ENCODE measurements at places on chromosomes 4 and X.

- DNase-seq: no peak
Measured at GRCh38 chr4:24963277-24963676, 50.4 kb upstream of the CCDC149 start.

GRCh38 chr4:155900381-155900780 is 3.1 kb upstream of the TDO2 start:
- no peak for DNase-seq

GRCh38 chr4:95910749-95911148 is 70.9 kb downstream of the PDHA2 start:
- DNase-seq: no peak

DNA sequence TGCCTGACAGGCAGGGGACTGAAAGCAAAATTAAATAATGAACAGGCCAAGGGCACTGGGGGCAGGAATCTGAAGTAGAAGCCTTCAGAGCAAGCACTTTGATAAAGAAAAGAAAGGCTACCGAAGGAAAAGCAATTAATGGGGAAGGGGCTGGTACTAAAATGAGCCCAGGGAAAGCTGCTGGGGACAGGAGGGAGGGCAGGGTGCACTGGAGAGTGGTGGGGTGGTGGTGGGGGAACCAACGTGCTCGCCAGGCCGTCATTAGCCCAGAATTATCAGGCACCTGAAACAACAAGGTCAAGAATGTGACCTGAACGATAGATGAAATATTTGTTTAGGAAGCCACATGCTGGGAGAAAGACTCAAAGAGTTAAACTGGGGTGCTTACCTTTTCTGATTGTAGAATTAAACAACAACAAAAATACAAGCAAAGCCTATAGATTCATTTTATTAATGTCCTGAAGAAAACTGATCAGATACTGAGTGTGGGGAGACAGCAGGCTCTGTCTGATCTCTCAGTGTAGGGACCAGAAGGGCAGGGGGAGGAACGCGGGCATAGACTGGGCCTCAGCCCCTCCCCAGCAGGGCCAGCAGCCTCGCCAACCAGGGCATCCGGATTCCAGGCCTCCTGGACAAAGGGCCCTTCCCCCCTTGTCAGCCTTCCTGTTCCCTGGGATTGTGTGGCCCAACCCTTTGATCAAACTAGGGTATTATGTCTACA is 239.7 kb upstream of the KLF3 start:
- no peak for DNase-seq

GRCh38 chr4:27568236-27568951 is 707.8 kb downstream of the STIM2 start:
- DNase-seq: no peak

DNA sequence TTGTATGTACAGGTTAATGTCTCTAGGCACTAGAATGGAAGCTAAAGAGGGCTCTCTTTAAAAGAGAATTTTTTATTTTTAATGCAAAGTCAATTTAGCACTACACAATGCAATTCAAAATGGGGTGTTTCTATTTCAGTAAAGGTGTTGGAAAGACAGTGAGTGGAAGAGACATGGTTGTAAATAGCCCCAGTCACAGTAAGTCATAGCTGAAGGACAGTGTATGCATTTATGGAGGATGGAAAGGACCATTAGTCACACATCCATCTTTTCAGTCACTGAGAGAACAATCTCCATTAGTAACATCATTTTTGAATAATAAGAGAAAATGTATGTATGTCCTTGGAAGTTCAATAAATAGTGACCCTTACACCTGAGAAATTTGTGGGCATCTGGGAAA is 148.0 kb downstream of the PDHA2 start:
- DNase-seq: no peak

- peak; percentile 63 for DNase-seq
Measured at GRCh38 chrX:40107291-40108161, 9.8 kb upstream of the BCOR start.

DNA sequence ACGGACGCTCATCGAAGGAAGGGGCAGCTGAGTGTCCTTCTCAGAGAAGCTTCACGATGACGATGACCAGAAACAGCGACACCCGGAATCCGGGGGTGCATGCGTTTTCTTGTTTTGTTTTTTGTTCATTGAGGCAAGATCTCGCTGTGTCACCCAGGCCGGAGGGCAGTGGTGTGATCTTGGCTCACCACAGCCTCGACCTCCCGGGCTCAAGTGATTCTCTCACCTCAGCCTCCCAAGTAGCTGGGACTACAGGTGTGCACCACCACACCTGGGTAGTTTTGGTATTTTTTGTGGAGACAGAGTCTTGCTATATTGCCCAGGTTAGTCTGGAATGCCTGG is 19.8 kb downstream of the DGKQ start:
- no peak for DNase-seq

DNA sequence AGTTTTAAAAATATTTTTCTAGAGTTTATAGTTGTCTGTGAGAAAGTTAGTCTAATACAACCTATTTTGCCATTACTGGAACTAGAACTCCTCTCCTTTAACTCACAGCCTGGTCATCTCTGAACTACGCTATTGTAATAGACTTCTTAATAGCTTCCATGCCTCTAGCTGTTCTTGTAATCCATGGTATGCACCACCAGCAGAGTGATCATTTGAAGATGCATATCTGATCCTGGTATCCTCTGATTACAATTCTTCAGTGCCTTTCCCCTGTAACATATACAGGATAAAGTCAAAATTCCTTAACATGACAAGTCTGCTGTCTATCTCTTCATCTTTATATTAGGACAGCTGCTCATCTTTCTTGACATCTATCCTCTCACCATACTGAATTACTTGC is 37.6 kb upstream of the NALF2 start:
- no peak for DNase-seq

- DNase-seq: no peak
Measured at GRCh38 chrX:94058728-94059382, 384.8 kb downstream of the FAM133A start.

DNA sequence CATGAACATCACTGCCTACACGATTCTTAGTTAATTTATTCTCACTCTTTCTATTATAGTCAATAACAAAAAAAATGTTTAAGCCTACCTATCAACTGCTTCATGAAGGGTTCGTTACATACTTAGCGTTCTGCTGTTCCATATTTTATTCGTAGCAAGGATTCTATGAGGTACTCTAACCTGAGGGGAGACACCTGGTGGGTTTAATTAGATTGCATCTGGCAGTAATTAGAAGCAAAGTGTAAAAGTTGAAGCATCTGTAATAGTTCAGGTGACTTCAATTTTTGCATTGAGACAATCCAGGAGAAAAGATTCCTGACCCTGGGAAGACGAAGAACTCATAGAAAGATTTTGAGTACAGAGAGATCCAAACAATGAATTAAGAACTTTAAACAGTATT is 1655.8 kb upstream of the TENM3 start:
- DNase-seq: peak; percentile 2

GRCh38 chr4:110124711-110125110 is 73.7 kb downstream of the ELOVL6 start:
- DNase-seq: no peak

DNA sequence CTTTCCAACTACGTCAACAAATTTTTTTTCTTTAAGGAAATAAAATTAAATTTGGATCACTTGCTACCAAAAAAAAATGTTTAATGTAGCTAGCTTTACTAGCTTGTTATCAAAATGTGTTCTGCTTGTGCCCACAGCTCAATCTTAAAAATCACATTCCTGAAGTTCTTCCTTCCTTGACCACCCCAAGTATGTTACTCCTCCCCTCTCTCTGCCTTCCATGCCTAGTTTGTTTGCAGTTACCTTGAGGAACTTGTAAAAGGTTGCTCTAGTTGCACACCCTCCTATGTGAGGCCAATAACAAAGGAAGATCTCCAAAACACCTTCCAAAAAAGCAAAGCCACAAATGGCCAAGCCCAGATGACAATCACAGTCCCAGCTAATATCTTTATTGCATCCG is 19.6 kb upstream of the TMEM184C start:
- DNase-seq: no peak

- no peak for DNase-seq
Measured at GRCh38 chr4:82809619-82810018, 11.0 kb upstream of the SCD5 start.

GRCh38 chr4:182874304-182874751 is 42.9 kb downstream of the DCTD start:
- no peak for DNase-seq

DNA sequence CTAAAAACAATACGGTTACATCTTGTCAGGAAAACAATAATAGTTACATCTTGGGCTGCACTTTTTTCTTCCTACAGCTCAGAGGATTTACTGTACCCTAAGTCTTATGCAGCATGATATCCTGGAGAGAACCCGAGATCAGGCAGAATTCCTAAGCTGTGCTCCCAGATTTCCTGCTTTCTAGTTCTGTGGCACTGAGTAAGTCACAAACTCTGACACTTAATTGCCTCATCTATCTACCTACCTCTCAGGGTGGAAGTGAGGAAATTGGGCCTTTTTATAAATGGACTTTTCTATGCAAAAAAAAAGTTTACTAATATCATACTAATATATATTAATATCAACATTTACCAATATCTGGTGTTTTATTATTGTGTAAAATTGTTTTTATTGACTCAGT is 438.5 kb downstream of the INPP4B start:
- DNase-seq: no peak

- DNase-seq: no peak
Measured at GRCh38 chr4:29052266-29052665, 1667.9 kb upstream of the PCDH7 start.

DNA sequence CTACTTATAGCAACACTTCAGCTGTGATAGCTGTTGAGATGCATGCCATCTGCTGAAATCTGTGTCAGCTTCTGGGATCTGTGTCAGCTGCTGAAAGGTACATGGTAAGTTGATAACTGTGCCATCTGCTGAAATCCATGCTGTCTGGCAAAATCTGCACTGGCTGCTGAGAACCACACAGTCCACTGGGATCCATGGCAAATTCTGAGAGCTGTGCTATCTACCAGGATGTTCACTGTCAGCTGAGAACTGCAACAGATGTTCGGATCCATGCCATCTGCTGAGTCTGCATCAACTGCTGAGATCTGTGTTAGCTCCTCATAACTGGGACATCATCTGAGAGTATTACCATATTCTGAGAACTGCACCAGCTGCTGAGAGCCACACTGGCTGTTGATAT is 430.5 kb upstream of the POU3F4 start:
- no peak for DNase-seq

DNA sequence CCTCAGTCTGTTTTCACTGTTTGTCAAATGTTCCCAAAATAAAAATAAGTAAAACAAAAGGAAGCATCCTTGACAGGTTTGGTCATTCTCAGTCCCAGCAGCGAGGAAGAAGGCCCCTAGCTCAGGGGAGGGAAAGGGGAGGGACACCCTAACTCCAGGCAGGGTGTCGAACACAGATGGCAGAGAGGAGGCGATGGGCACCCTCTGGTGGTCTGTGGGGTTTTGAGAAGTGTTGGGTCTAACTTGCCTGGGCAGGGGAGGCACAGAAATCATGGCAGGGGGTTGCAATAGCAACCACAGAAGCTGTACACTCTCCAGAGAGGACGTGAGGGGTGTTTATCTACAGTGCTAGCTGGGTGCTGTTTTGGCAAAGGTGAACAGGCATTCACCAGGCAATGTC is 229.8 kb upstream of the SFRP2 start:
- no peak for DNase-seq

DNA sequence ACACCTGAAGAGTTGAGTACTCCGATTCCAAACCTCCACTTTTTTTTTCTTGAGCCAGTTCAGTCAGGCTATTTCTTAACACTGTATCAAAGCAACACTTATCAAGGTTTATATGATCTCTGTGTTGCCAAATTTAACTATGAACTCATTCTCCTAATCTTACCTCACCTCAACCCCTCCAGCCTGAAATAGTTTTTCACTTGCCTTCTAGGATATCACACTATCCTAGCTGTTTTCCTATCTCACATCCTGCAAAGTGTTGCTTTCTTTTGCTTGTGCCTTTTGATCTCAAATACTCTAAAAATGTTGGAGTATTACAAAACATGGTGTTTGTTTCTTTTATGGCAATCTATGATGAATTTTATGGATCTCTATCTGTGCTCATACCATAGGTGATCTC is 415.0 kb downstream of the CFAP47 start:
- no peak for DNase-seq

GRCh38 chr4:108043526-108043925 is 53.8 kb downstream of the HADH start:
- no peak for DNase-seq

DNA sequence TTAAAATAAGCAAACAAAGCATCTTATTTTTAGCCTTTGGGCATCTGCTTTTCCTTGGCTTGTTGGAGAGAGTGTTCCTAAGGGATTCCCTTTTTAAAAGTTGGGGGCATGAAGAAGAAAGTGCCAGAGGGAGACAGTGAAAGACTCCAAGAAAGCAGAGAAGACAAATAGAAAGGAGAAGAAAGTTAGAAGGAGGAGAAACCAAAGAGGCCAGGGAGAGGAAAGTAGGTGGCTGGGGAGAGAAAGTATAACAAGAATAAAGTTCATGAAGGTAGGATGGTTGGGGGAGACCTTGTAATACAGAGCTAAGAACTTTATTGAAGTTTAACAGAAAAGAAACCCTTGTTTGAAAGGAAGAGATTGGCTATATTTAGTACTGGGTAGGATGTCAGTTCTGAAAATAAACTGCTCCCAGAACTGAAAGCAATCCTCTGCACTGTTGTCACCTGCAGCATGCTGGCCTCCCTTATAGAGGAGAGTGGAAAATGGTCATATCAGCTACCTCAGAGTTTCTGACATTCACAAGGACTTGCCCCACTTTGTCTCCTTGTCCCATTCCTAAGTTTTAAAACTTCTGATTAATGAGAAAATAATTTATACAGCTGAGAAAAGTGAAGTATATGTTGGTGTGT is 125.3 kb upstream of the VAMP7 start:
- DNase-seq: no peak

DNA sequence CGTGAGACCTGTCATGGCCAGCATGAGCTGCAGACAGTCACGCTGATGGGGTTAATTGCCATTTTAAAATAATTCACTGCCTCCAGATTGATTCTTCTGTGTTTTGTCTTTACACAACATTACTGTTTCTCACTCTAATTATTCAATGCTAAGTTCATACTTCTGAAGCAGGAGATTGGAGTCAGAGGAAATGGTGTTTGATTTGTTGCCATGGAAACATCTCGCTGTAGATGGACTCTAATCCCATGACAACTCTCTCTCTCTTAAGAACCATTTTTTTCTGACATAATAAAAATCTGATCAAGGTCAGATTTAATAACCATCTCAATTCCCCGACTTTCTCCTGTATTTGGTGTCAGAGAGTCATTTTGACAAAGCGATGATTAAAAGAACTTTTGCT is 209.0 kb downstream of the IDS start:
- no peak for DNase-seq

DNA sequence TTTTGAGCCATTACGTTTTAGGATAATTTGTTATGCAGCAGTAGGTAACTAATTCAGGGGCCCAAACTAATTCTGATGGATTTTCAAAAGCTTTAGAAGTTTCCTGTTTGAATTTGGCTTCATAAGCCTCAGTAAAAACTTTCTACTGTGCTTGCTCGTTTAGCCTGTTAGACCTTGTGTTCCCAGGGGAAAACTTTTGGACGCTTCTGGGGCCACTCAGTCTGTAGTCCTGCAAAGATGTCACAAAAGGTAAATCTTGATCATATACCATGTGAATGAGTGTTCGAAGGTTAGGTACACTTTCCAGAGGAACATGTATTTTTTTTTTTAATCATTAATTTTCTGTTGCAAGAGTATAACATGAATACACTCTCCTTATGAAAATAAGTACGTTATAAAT is 70.7 kb downstream of the SUPT20HL2 start:
- DNase-seq: no peak
